ENCODE measurements at places on chromosomes 1 and 21. TPM values are rescaled to one million over a fixed set of nuclear protein-coding genes. Genes with fewer than 3 reads are reported as not detected.
A peak's percentile ranks its signal among the peaks of the same experiment; 100 is the strongest.

DNA sequence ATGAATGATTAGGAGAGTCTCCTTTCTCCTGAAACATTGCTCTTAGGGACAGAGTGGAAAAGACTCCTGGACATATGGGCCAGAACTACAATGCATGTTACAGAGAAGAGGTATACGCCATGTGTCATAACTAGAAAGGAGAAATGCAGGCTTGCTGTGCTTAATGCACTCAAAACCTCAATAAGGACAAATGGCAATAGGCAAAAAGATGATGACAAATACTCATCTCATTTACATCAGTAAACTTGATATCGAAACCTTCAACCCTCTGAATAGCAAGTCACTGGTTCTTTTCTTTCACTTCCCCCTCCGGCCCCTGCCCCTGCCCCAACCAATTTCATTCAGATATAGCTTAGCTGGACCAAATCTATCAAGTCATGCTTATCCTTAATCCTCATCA is 1.9 kb upstream of the GPR88 start:
- DNase-seq: no peak

DNA sequence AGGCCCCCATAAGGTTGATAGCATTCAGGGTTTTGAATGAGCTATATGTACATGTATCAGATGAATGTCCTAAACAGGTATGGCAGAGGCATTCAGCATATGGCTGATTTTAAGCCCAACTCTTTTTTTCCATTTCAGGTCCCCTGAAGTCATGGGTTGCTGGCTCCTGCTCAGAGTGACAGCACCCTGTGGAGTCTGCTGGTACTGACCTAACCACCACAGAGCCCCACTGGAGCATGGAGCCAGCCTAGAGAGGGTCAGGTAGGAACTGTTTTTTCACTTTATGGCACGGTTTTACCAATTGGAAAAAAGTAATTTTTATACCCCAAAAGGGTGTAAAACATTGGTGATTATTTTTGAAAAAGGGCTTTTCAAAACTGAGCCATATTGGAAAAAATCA is 82.5 kb upstream of the MPC2 start:
- no peak for DNase-seq

PTPRC gene
- polyA plus RNA-seq: 92.4 TPM

DNA sequence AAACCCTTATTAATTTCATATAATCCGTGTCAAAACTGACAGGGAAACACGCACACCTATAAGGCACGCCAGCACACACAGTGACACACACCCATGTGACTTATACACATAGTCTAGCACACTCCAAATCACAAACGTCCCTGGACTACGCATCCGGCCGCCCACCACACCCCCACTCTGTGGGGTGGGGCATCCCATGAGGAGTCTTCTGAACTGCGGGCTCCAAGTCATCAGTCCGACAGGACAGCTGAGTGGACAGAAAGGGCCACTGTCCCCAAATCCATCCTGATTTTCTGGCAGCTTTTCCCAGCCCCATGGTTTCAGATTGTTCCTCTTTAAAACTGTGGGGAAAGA is 829 bp downstream of the PEA15 start:
- DNase-seq: peak; percentile 81

DNA sequence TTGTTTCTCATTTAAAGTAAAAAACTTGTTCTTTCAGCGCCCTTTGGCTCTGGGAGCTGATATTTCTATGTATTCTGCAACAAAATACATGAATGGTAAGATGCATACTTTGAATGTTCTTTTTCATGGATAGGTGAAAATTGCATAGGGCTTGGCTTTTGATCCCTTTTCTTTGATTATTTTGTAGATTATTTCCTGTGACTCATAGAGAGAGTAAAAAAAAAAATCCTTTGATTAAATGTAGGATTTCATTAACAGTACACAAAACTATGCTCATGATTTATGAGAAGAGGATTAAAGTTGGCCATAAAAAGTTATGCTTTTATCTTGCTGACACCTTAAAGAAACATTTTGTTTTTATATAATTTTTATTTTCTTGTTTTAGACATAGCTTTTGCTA is 18.7 kb downstream of the CTH start:
- no peak for DNase-seq

OLIG2 gene
- polyA plus RNA-seq: 0.03 TPM

LCE1D gene
- polyA plus RNA-seq: not detected

DNA sequence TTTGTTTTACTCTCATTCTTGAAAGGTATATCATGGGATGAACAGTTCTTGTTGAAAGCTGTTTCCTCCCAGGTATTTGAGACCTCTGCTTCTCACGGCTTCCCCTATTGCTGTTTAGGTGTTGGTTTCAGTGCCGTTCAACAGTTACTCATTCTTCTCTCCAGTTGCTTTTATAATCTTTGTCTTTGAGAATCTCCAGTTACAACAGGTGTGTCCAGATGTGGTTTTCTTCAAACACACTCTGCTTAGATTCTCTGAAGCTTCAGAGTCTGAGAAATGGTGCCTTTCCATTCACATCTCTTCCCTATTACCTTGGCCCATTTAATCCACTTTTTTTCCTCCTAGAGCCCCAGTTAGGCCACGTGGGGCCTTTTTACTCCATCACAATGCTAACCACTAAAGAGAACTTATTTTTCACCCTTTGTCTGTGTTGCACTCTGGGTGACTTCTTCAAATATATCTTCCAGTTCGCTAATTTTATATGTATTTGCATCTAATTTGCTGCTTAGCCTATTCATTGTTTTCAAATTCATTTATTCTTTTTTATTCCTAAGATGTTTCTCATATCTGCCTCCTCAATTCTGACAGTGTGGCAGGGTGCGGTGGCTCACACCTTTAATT is 46.7 kb upstream of the SLC19A1 start:
- DNase-seq: no peak

GRCh38 chr1:94593611-94594010 is 52.1 kb upstream of the F3 start:
- no peak for DNase-seq

DIPK1A gene
- polyA plus RNA-seq: 7.6 TPM

- DNase-seq: no peak
Measured at GRCh38 chr1:31885851-31886250, 52.3 kb downstream of the PTP4A2 start.

DNA sequence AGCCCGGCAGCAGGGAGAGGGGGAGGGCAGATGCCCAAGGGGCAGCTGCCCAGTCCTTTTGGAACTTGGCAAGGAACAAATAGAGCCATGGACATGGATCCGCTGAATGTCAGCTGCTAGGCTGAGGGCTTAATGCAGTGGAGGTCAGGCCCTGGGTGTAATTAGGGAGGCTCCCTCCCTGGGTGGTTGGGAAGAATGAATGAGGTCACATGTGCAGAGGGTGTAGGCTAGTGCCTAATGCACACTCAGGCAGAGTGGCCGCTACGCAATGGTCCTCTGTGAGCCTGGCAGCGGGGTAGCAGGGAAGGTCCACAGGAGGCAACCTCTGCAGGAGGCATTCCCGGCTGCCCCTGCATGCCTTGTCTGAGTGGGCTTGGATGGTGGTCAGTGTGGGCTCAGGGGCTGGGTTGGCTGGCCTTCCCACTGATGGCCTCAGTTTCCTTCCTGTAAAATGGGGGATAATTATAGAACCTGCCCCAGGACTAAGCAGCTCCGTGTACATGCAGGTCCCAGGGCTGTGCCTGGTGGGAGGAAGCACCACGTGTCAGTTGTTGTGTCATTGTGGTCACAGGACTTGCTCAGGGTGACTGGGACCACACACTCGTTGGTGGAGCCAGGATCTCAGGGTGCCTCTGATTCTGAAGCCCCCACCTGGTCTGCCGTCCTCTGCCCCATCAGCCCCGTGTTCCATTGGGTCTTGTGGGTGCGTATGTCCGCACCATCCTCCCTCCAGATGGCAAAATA is 81.6 kb upstream of the ACTL8 start:
- no peak for DNase-seq

STUM gene
- polyA plus RNA-seq: 0.11 TPM

ANGPTL1 gene
- polyA plus RNA-seq: 2.9 TPM

SYTL1 gene
- 208 TPM for polyA plus RNA-seq
